ENCODE measurements at places on chromosomes 13 and 19.

GRCh38 chr19:55172741-55173140 lies 6.3 kb upstream of the DNAAF3 start:
- DNase-seq: no peak

GRCh38 chr13:42063105-42063504 lies 14.7 kb downstream of the DGKH start:
- no peak for DNase-seq

GRCh38 chr13:42270857-42271215 lies 1.1 kb upstream of the AKAP11 start:
- DNase-seq: no peak

GRCh38 chr13:35475212-35475959 lies 1.1 kb downstream of the MAB21L1 start:
- DNase-seq: no peak

- no peak for DNase-seq
Observed at GRCh38 chr13:23547000-23547590, 23.1 kb upstream of the TNFRSF19 start.

DNA sequence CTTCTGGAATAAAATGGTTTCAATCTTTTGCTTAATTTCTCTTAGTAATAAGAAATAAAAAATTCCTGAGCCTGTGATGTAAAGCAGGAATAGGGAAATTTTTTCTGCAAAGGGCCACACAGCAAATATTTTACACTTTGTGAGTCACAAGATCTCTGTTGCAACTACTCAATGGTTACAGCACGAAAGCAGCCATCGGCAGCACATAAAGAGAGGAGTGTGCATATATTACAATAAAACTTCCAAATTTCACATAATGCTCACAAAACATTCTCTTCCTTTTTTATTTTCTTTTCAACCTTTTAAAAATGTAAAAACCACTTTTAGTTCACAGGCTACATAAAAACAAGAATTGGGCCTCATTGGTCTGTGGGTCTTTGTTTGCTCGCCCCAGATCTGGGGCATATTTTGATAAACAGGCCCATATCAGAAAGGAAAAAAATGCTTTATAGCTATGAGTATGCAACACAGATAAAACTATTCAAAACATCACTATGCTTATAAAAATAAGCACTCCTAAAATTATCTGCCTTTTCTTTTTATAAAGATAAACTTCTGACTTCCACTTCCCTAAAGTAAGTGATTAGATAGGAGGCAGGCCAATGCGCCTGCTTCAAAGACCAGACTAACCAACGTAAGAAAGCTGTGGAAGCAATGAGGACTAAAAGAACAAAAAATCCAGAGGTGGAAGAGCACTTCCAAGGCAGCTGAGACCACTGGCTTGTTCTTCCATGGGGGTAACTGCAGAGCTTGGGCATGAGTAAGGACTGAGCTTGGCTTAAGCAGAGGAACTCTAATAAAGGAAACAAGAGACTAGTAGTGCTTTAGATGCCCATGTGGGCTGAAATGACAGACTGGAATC lies 26.5 kb downstream of the MYCBP2 start:
- DNase-seq: no peak

- DNase-seq: no peak
Observed at GRCh38 chr19:29537181-29537580, 11.4 kb downstream of the VSTM2B start.

DNA sequence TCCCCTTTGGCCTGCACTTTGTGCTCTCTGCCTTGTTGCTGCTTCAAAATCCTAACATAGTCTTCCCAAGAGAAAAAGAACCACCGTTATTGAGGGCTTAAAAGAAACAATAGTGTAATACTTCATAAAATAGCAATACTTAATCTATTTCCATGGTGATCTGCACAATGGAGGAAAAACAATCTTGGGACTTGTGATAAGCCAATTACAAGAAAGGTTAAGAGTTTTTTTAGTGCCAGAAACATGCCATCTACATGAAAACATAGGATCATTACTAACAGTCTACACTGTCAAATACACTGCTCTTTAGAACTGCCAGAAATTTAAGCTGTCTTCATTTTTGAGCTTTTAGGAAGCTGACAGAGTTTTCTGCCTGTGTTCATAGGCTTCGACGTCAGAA lies 54.1 kb upstream of the MAB21L1 start:
- no peak for DNase-seq

DNA sequence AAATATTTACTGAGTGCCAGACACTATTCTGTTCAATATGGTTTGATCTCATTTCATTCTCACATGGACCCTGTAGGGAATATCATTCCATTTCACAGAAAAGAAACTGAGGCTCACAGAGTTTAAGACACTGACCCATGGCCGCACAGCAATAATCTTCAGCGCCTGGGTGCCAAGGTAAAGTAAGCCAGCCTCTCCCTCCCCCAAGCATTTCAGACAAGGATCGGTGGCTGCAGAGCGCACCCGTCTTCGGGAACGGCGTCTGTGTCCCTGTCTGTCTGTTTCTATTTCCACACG lies 4.3 kb upstream of the PDE4A start:
- DNase-seq: no peak

DNA sequence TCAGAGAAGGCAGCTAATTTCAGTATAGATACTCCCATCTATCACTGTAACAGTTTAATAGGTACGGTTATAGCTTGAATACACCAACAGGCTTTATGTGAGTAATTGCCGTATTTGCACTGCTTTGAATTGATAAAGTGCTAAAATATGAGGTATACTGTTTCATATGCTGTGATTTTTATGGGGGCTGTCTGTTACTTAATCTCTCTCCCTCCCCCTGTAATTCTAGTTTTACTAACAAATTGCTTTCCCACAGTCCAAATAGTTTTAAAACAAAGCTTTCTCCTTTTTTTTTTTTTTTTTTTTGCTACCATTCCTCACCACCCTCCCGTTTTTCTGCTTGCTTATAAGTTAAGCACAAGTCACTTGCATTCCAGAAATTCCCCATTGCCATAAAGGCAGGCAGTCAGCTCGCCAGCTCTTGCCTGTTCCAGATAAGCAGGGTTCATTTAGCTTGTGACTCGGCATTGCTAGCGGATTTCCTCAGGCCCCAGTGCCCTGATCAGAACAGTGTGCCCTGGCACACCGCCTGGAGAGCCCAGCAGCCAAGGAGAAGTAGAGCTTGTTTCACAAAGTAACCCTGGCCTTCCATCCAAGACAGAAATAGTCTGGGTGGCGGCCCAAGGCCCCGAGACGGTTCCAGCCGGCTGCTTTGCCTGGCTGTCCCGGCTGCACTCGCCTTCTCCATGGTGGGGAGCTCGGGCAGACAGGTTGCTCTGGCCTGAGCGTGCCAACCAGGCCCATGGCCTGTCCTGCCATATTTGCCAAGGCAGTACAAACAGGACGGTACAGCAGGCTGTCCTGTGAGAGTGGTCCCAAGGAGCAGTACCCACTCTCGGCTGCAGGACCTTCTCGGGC lies 43.5 kb upstream of the NPAS1 start:
- DNase-seq: no peak

DNA sequence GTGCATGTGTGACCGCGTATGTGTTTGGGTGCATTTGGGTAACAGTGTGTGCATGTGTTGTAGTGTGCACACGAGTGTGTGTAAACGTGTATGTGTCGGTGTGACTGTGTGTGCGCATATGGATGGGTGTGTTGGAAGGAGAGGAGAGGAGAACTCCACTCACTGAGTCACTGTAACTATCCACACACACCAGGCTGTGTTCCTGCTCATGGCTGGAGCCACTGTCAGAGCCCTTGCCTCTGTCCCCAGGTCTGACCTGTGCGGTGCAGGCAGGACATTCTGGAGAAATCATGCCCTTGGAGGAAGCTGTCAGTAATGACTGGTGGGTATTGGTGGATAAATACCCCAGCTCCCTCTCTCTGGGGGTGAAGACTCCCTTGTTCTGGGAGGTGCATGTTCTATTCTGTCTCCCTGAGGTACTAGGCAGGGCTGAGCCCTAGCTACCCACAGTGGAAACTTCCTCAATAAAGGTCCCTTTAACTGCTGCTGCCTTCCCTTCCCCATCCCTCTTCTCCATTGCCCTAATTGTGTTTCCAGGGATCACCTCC lies 48.4 kb downstream of the CYP4F22 start:
- DNase-seq: no peak

- no peak for DNase-seq
Observed at GRCh38 chr13:28485996-28486543, 8.9 kb downstream of the FLT1 start.

GRCh38 chr19:40089462-40089861 lies 1.3 kb downstream of the ZNF780A start:
- no peak for DNase-seq

DNA sequence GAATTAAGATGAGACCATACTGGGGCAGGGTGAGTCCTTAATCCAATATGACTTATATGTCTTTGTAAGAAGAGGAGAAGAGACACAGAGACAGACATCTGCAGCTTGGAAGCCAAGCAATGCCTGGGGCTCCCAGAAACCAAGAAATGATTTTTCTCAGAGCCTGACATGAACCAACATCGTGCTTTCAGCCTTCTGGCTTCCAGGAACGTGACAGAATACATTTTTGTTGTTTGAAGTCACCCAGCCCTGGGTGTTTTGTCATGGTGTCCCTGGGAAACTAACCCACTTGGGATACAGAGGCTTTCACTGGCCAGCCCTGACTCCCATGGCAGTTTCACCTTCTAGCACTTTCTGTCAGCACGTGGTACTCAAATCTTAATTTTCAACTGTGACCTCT lies 95.3 kb upstream of the SLC10A2 start:
- no peak for DNase-seq

GRCh38 chr13:33174931-33175330 lies 110.6 kb downstream of the STARD13 start:
- no peak for DNase-seq

- no peak for DNase-seq
Observed at GRCh38 chr13:28615916-28616446, 42.9 kb upstream of the POMP start.

GRCh38 chr13:99496184-99497142 lies 4.8 kb upstream of the TM9SF2 start:
- DNase-seq: no peak

GRCh38 chr13:24651718-24652345 lies 28.4 kb upstream of the ATP12A start:
- DNase-seq: no peak

- DNase-seq: no peak
Observed at GRCh38 chr13:79990048-79990447, 350.9 kb downstream of the SPRY2 start.

DNA sequence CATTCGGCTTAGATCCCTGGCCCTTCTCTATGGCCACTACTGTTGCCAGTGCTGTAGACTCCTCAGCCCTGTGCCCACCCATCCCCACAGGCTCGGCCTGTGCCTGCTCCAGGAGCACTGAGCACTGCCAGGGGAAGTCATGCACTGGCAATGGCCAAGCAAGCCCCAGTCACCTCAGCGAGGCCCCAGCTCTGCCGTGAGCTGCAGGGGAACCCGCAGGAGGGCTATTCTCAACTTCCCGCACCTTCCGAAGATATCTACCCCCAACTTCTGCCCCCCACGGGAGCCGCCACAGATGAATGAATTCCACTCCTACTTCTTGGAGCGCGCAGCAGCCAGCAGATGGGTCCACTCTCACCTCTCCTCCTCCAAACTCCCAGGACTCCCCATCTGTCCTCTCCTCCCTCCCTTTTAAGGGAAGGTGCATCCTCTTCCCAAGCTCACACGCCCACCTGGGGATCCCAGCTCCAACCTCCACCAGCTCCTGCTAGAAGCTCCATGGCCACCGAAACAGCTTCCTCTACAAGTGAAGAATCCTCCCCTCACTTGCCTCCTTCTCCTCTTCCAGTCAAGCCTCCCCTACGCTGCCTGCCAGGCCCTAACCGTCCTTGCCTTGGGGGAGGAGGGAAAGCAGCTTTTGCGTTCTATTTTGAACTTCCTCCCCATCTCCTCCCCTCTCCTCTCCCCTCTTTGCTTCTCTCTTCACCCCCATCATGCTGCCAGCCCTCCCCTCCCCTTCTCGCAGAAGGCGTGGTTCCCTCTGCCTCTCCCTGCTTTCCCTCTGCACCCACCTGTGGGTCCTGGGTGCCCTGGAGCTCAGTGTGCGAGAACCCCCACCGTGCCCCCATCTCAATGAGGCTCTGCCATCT lies 52.2 kb downstream of the PEPD start:
- DNase-seq: no peak

DNA sequence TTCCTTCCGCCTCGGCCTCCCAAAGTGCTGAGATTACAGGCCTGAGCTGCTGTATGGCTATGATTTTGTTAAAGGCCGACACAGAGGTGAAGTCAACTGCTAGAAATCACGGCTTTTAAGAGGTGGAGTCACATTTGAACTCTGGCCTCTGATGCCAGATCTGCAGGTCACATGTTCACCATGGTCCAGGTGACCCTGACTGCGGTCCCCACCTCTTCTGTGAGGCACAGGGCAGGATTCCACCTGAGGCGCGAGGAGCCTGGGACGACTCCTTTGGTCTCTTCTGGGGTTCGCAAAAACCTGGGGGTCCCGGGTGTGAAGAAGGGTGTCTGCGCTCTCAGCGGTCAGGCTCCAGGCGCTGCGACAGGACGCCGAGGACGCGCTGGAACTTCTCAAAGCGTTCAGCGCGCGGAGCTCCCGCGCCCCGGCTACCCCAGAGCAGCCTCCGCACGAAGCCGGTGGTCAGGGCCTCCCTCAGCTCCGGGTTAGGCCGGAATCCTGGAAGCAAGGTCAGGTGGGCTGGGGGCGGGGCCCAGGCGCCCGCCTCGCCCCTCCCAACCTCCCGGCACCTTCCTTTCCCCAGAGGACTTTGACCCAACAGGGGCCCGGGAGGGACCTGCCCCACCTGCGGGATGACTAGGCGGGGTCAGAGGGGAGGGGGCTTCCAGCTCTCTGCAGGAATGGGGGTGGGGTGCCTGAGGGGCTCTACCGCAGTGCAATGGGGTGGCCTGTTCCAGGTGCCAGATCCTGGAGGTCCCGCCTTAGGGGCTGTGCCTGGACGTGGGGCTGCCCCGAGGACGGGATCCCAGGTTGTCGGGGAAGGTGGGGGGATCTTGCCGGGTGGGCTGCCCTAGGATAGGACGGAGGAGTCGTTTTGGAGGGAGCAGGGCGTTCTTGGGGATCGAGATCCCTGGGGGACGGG lies 13.0 kb downstream of the TRIP10 start:
- no peak for DNase-seq

DNA sequence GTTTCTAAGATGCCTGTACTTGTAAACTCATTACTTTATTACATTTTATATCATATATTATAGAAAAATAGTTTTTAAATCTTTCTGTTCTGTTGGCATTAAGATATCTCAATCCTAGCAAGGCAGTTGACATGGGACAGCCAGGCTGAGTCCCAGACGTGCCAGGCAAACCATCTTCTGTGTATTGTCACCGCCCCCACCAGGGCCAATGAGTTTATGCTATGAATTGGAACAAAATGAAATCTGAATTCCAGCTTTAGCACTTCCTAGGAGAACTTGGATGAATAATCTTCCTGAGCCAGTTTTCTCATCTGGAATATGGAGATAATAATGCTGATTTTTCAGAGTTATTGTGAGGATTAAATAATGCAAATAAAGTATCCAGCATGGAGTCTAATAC lies 79.9 kb upstream of the GSX1 start:
- no peak for DNase-seq

Data from GM12892 (cell line).